ENCODE measurements at places on chromosomes 4 and X.

DNA sequence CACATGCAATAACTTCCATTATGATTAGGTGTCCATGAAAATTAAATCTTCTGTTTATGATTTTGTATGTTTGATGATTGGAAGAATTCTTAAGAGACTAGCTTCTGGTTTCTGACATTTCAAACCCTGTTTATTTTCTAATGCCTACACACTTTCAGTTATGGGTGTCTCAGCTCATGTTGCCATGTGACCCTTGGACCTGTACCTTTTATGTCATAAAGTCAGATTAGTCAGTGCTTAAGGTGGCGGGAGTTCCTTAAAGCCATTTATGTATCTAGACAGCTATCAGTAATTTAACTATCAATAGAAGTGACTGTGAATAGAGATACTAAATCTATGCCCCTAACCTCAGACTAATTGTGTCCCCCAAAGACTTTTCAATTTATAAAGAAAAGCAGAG lies 155.6 kb downstream of the GBA3 start:
- DNase-seq: no peak

- DNase-seq: no peak
These were observed 284.1 kb upstream of the AMOT start for GRCh38 chrX:113124693-113125092.

DNA sequence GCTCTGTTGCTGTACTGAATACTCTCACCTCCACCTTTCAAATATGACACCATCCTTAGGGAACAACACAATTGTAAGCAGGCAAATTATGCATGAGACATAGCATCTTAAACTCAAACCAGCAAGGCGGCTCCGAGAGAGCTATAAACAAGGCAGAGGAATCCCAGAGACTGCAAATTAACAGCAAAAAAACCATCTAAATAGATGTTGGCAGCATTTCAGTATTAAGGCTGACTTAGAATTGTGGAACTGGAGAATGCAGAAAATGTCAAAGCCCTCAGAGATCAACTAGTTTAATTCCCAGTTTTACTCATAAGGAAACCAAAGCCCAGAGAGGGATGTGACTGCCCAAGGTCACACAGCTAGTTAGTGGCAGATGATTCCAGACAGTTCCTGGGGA lies 37.2 kb upstream of the SPANXC start:
- no peak for DNase-seq

GRCh38 chr4:16665942-16666551 lies 232.4 kb downstream of the LDB2 start:
- DNase-seq: no peak

GRCh38 chrX:40871385-40872082 lies 136.2 kb upstream of the MED14 start:
- no peak for DNase-seq

GRCh38 chr4:35883108-35883507 lies 361.2 kb downstream of the ARAP2 start:
- no peak for DNase-seq

DNA sequence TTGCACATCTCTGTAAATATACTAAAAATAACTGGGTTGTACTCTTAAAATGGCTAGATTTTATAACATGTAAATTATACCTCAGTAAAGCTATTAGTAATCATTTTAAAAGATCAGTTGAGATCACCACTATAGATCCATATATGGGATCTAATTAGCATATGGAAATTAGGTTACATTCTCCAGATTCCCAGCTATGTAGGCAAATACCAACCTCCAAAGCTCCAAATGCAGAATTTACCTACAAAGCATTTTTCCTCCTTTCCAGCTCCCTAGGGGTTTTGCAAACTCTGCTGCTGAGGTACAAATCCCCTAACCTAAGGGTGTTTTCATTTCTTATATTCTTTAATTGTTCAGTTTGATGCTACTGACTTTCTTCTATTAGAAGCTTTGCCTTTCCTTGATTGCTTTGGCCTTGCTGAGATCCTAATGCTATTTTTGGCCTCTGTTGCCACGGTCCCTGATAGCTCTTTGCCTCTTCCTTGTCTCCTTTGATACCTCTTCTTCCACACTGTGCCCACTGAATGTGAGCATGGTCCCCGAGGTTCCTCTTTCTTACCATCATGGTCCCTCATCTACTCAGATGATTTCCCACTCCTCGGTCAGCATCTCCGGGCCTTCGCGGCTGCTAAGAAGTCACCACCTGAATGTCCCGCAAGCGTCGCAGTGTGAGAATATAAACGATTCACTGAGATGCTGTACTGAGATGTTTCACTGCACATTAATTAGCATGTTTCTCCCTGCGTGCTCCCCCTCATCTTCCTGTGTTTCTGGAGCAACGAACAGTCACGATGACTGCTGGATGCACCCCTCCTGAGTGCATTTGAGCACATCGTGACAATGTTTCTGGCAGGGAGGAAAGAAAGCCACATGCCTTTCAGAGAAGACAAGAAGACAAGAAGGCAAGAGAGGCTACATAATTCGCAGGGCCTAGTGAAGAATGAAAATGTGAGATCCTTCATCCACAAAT lies 23.8 kb downstream of the ENPP6 start:
- DNase-seq: no peak

DNA sequence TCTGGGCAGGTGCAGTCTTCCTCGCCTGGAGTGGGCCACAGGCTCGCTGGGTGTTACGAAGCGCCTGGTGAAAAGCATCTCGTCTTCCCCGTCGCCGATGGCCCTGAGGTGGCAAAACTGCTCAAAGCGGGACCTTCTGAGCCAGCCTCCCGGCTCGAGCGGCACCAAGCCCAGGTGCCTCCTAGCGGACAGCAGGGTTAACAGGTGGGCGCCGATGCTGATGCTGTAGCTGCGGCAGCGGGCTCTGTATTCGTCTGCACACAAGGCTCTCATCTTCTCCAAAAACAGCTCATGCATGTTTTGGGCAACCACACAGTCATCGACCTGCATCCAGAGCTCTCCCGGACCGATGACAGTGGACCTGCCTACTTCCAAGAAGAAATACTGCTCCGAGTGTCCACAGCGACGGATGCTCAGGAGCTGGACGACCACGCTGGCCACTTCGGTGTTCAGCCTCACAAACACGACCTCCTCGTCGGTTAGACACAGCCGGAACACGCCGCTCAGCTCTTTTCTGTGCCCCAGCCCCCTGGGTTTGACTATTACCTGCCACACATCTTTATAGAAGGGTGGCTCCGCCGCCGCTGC lies 1.2 kb downstream of the IRS4 start:
- no peak for DNase-seq

DNA sequence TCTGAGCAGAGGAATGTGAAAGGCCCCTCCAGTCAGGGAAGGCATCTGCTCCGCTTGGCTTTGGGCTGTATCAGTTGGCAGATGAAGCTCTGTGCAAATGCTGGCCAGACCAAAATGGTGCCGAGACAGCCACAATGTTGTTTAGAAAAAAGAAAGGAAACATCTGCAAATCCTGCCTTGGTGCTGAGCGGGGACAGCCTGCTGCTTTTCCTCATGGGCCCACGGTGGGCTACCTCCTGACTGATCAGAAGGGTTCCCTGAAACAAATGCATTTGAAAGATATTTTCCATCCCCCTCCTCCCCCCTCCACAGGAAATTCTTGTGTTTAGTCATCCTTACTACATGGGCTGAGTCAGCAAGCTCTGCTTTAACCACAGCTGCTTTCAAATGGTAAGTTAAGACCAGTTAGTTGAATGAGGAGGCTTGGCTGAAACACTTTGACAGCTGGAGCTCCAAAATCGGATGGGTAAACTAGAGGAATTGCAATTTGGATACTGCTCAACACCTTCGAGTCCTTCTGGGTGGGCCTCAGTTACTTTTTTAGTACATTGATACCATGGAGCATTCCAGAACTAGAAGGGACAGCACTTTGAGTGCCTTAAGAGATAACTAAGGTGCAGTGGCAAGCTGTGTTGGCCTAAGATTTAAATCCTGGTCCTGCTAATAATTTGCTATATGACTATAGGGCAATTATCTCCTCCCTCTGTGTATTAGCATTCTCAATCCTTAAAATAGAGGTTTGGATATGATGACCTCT lies 36.0 kb downstream of the PLAC1 start:
- no peak for DNase-seq

DNA sequence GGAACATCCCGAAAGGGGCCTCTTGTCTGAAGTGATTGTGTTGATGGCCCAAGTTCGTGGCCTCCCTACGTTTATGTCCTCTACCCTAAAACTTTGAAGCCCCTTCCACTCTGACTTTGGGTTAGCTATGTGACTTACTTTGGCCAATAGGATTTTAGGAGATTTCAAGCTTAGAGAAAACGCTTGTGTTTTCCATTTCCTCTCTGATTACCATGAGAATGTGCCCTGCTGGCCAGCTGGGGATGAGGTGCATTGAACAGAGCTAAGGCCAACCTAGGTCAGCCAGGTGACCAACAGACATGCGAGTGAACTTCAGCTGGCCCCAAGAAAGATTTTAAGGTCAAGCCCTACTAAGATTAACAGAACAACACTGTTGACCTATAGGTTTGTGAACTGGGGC lies 82.4 kb downstream of the SLC2A9 start:
- no peak for DNase-seq

DNA sequence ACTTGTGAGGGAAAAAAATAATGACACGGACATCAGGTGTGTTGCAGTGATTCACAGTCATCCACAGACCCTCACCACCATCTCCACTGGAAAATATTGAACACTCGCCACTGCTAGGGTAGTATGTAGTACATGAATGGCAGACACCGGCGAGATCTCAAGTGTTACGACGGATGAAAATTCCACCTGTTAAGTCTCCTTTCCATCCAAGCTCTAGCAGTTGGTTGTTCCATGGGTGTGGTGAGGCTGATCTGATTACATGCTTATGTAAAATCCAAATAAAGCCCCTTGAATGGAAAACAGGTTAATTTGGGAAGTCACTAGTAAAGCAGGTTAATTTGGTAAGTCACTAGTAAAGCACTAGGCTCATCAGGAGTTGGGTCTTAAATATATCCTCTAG lies 1.1 kb upstream of the ARMCX4 start:
- no peak for DNase-seq

GRCh38 chrX:48736303-48736702 lies 25.2 kb upstream of the GLOD5 start:
- no peak for DNase-seq

DNA sequence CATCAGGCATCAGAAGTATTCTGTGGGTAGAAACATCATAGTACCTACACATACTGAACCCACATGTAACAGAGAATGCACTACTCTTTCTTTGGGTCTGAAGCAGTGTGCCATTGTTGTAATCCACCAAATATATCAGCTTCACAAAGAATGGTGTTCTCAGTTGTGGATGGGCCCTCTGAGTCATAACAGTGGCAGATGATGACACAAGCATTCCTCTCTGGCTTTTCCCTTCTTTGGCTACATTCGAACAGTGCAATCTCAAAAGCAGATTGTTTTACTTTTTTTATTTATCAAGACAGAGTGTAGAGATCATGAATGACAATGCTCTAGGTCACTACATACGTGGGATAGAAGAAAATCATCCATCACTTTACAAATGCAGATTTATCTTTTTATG lies 247.2 kb upstream of the EPHA5 start:
- DNase-seq: no peak

DNA sequence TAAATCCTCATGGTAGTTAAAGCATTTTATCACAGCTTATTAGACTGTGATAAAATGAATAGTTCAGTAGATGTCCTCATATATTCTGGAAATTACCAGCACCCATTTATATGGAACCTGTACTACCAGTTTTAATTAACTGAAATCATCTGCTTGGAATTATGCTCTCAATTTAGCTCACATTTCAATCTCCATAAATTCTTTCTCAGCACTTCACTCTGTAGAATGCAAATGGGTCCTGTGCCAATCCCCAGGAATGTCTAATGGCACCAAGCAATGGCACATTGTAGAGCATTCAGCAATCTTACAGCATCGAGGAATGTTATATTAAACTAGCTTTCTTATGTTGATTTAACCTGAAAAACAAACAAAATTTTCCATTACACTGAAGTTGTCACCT lies 355.1 kb downstream of the PDHA2 start:
- no peak for DNase-seq

GRCh38 chrX:8235026-8235425 lies 64.0 kb upstream of the VCX2 start:
- no peak for DNase-seq

DNA sequence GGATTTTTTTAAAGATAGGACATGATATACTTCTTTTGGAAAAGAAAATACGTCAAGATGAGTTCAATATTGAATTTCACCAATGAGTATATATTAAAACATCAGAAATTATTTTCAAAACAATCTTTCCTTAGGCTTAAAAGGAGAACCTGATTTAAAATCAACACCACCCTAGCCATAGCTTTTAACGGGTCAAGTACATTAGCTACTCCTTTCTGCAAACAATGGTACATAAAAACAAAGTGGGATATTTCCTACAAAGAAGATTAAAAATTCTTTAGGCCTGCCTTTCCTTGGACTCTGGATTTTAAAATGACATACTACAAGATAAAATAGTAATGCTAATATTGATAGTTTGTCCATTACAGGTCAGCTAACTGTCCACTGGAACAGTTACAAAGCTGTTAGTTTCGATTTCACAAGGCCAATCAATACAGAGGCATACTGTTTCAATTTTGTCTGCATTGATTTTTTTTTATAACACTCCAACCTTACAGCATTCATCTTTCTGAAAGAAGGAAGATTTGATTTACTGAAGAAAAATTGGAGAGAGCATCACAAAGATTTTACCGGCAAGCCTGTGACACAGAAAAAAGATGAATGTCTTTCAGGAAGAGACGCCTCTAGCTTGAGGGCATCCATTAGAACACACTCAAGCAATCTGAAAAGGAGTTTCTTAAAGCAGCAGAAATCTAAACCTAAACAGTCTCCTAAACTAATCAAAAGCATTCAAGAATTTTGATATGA lies 97.2 kb downstream of the MAB21L2 start:
- no peak for DNase-seq

DNA sequence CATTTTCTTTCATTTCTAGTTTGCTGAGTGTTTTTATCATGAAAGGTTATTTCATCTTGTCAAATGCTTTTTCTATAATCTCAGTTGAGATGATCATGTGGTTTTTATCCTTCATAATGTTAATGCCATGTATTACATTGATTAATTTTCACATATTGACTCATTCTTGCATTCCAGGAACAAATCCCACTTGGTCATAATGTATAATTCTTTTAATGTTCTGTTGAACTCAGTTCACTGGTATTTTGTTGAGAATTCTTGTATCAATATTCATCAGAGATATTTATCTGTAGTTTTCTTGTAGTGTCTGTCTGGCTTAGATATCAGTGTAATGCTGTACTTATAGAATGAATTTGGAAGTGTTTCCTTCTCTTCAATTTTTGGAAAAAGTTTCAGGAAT lies 16.7 kb upstream of the LHFPL1 start:
- DNase-seq: no peak

DNA sequence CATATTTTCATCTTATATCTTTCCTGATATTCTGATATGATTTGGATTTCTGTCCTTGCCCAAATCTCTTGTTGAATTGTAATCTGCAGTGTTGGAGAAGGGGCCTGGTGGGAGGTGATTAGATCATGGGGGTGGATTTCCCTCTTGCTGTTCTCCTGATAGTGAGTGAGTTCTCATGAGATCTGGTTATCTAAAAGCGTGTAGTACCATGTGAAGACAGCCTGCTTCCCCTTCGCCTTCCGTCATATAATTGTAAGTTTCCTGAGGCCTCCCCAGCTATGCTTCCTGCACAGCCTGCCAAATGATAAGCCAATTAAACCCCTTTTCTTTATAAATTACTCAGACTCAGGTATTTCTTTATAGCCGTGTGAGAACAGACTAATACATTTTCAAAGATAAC lies 77.2 kb downstream of the ANKRD50 start:
- no peak for DNase-seq

- DNase-seq: no peak
These were observed 130.6 kb upstream of the NKX1-1 start for GRCh38 chr4:1536579-1537409.

All from stimulated activated CD8-positive, alpha-beta memory T cell treated with anti-CD3 and anti-CD28 coated beads, Interleukin-15, amount 100 ng/mL, for 24 hours (primary cell).